Activated CD4-positive, CD25-positive, alpha-beta regulatory T cell (primary cell): ENCODE measurements at places on chromosomes 16 and 17.

DNA sequence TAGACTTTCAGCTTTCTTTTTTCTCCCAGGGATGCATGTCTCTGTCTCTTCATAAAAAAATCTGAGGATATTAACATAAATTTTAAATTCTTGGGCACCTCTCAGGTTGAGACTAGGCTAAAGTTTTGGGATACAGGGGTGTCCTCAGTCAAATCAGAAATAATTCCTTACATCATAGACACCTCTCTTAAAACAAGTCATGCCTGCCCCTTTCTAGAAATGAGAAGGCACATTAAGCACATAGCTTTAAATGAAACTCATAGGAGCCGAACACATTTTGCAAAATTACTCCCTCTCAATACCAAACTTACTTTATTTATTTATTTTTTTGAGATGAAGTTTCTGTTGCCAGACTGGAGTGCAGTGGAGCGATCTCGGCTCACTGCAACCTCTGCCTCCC lies 67.3 kb upstream of the BCAR1 start:
- DNase-seq = no peak

DNA sequence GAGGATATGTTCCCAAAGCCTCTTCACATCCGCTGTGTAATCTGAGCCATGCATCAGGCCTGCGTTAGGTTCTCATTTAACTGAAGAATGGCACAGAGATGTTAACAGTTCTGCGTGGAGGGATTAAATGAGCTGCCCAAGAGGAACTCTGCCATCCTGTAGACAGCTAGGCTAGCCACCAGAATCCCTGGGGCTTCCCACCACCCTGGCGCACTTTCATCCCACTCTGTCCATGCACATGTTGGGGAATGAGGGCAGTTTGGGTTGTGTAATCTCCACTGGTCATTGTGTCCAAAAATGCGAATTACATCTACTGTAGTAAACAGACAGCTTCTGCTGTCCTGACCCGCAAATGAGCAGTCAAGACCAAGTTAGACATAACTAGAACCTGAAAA lies 1.0 kb upstream of the GLG1 start:
- no peak for DNase-seq

GRCh38 chr16:47995354-47995753 lies 160.4 kb downstream of the ABCC12 start:
- no peak for DNase-seq

- no peak for DNase-seq
Observed at GRCh38 chr17:64747938-64748540, 85.9 kb upstream of the SMURF2 start.

- DNase-seq = no peak
Observed at GRCh38 chr17:55451203-55451641, 29.6 kb upstream of the MMD start.

DNA sequence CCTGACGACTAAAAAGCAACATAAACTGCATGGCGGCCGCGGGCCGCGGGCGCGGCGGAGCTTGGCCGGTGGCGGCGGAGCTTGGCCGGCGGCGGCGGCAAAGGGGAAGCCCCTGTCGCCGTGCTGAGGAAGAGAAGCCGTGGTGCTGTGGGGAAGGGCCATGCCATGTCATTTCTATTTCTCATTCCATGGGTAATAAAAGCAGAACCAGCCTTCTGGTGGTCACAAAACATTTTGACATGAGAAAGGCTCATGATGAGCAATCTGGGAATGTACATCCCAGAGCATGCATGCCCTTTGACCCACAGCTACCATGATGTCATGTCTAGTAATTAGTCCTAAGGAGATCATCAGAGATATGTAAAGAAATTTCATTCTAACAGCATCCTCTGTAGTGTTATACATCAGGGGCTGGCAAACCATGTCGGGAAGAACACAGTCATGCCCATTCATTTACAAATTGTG lies 23.9 kb upstream of the HEATR6 start:
- DNase-seq = no peak

DNA sequence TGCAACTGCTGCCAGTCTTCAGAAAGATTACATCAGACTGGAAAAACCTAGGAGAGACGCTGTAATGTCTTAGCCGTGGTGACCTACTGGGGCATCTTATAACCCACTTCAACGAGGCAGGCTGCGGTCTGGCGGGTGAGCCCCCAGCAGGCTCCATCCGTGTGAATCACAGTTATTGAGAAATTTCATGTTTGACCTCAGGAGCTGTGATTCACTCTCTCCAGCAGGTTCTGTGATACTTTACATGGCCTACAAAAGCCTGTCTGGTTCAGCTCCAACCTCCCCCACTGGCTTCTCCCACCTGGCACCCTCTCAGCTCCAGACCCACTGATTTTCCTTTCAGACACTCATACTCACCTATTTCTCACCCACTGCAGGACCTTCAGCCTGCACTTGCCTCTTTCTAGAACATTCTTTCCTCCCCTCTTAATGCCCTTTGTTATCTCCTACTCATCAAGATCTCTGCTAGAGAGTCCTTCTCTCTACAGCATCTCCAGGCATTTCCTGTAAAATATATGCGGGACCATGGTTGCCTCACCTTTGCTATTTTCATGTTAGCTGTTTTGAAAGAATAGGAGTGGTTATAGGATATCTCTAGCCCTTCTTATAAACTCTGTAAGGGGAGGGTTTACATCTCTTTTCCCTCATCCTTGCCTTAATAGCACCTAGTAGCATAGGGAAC lies 227.9 kb downstream of the MAF start:
- DNase-seq = no peak

DNA sequence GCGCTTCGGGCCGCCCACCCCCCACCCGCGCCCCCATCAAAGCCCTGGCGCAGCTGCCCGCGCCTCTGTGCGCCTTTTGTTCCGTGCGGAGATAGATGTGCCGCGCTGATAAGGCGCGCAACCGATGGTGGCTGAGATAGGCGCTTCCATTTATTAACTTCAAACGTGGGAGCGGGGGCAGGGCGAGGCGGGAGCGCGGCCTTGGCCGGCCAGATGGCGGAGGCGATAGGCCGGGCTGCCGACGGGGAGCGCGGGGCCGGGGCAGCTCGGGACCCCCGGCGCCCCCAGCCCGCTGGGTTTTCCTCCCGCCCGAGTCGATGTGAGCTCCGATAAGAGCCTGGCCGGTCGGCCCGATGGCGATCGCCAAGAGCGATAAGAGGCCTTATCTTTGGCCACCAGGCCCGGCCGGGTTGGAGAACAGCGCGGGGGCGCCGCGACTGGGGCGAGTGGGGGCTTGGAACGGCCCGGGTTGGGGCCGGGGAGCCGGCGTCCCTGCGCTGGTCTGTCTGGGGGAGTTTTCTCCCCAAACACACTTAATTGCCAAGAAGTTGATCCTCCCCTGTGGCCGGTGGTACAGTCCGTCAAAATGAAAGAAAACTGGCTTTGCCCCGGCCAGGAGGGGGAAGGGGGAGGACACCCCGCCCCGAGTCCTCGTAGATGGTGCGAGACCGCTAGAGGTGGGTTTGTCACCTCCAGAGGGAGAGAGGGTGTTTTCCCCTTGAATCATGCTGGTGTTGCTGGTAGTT lies 2.7 kb downstream of the ZFPM1 start:
- peak; percentile 28 for DNase-seq

GRCh38 chr17:5711344-5711743 lies 127.0 kb upstream of the NLRP1 start:
- no peak for DNase-seq

GRCh38 chr16:57386381-57386951 lies 14.2 kb downstream of the CX3CL1 start:
- no peak for DNase-seq

DNA sequence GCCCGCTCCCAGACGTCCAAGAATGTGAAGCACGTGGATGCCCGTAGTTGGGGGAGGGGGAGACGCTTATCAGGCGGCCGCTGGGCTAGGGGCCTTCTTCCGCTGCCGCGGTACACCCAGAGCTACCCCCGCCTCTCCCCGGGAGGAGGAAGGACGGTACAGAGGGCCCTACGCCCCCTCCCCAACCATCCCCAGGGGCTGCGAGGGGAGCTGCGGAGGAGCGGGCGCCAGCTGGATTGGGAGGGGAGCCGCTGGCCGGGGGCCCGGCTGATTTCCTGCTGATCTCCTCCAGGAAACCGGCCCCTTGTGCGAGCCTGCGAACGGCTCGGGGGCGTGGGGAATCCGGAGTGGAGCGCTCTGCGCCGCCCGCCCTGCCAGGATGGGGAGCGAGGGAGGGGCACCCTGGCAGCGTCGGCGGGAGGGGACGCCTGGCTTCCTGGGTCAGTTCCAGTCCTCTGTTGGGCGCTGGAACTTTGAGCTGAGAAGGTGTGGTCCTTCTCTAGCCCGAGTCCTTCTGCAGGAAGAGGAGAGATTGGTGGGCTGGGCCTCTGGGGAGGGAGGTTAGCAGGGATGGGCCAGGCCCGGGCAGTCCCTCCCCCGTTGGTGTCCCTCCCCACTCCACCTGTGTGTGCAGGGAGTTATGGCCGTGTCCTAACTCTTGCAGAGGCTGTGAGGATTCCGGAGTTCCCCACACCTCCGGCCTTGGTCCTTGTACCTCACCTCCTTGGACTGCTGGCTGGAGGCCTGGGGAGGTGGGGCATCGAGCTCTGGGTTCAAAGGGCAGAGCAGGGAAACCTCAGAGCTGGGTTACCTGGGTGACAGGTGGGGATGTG lies 19.2 kb downstream of the GJD3 start:
- no peak for DNase-seq

GRCh38 chr17:49944273-49944870 lies 24.6 kb upstream of the DLX4 start:
- no peak for DNase-seq

DNA sequence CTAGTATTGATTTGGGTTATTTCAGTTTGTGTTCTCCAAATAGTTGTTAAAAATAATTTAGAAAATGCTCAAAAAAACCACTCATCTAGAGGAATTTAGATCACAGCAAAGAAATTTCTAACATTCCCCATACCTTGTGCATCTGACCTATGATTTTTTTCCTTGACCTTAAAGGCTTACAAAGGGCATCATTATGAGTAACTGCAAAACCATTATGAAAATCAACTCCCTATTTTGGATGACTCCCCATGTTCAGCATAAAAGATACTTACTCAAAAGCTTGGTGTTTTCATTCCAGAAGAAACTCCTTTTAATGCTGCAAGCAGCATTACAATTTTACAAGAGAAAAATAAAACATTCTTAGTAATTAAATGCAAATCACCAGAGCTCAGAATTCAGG lies 83.2 kb downstream of the GRIN2A start:
- no peak for DNase-seq

GRCh38 chr16:17162560-17162959 lies 308.2 kb downstream of the XYLT1 start:
- DNase-seq = no peak
